Stimulated activated CD8-positive, alpha-beta memory T cell treated with anti-CD3 and anti-CD28 coated beads, Interleukin-2, amount 100 ng/mL, for 1 hour (primary cell): ENCODE measurements at places on chromosomes 12 and 14.

DNA sequence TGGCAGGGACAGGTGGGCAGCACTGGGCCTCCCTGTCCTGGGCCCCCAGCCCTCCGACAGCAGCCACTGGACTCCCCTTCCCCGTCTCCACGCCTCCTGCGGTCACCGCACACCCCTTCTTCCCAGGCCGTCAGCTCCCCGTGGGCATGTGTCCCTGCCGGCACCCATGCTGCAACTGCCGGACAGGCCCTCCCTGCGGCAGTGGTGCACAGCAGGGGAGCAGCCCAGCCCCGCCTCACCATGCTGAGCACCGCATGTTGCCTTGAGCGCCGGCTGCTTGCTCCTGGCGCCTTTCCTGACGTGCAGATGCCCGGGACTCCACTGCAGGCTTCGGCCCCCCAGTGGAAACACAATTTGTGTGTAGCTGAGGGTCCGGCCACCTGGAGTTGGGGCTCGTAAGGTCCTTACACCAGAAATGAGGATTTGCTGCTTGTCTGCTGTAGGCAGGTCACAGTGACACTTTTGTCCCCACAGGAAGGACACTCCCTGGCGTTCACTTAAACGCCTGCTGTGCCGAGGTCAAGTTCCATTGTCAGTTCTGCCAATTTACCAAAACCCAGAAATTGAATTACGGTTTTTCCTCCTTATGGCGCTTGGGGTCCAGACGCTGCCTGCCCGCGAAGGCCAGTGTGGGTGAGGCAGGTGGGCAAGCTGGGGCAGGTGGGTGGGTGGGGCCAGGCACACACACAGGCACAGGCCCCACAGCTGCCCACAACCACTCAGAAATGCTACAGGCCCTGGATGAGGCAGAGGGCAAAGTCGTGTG lies 28.2 kb upstream of the MMP17 start:
- no peak for DNase-seq

DNA sequence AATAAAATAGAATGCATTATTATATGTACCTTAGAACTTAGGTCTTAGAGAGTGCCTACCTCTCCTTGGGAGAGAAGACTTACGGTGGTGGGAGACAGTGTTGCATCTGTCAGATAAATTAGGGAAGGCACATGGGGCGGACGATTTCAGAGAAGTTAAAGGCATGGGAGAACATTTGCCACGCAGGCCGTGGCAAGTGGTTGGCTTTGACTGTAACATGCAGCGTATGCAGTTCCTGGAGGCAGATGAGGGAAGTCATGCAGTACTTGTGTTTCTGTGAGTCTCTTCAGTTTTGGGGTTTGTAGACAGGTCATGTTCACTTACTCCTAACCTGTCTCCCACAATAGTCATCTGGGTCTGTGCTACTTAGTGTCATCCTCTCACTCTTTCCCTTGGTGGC lies 43.6 kb downstream of the ETV6 start:
- no peak for DNase-seq

GRCh38 chr12:33988913-33989312 lies 33.4 kb upstream of the ALG10 start:
- DNase-seq: no peak

DNA sequence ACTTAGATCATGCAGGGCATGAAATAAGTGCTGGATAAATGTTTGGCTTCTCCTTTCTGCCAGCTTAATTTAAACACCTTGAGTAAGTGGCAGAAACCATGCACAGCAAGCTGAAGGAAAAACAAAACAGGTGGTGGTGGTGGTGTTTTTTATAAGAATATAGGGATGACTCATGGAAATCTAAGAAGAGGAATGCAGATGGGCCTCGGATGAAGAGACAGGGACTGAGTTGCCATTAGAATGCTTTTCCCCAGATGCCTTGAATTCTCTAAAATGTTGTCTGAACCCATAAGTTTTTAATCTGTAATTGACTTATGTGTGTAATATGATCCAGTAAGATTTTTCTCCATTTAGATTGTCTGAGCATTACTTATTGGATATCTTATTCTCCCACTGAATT lies 93.1 kb upstream of the ZDHHC17 start:
- DNase-seq: no peak

GRCh38 chr12:26621932-26622331 lies 211.1 kb downstream of the ITPR2 start:
- DNase-seq: no peak

- DNase-seq: no peak
Observed at GRCh38 chr14:76421662-76422061, 45.7 kb downstream of the ESRRB start.

DNA sequence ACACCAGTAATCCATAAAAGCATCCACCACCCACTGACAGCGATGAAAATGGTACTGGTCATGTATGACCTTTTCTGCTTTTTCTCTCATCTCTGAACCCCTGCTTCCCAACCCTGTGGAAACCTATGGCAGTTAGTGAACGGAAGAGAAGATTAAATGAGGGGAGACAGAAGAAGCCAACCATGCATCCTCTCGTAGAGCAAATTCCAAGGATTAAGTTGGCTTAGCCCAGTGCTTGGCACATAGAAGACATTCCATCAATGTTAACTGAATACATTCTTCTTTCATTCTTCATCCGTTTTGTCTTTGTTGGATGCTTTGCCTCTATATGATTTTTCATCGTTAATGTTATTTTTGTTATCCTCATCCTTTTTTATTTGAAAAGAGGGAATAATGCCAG lies 339.7 kb upstream of the FLRT2 start:
- DNase-seq: no peak

DNA sequence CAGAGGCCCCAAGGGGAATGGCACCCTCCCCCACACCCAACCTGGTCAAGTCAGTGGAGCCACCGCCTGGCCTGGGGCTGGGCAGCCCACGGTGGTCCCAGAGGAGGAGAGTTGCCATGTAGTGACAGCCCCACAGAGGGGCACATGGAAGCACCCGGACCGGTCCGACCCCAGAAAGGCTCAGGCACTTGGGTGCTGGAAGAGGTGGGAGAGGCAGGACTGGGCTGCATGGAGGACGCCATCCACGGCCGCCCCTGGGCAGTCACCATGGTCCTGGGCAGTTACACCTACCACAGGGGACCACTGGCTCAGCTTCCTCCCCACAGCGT lies 37.9 kb upstream of the TMEM179 start:
- DNase-seq: no peak

DNA sequence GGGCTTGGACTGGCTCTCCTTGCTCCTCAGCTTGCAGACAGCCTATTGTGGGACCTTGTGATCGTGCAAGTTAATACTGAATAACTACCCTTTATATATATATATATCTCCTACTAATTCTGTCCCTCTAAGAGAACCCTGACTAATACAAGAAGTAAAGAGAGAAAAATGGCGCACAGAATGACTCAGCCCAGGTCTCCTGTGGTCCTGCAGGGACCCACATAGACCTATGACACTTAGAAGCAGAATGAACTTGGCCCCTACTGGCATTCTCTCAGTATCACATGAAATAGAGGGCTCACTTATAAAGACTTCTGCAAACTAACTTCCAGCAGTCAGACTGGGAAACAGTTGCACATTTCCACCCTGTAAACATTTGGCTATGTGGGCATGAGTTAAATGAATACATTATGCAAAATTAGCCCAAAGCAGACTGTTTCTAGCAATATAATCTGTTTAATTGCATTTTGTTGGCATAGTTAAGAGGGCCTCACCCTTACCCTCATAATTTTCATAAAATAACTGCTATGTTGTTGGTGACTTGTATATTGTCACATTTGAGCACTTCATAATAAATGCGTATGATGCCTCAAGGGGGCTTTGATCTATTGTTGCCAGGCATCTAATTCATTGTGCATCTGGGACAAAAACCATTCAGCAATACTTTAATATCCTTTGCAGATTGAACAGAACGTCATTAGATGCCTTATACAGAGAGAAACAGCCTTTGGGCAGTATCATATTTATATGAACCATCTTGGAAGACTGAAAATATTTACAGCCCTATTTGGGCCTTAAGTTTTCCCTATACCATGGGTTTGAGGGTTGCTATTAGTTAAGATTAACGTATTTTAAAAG lies 349.7 kb upstream of the DIO2 start:
- DNase-seq: no peak

DNA sequence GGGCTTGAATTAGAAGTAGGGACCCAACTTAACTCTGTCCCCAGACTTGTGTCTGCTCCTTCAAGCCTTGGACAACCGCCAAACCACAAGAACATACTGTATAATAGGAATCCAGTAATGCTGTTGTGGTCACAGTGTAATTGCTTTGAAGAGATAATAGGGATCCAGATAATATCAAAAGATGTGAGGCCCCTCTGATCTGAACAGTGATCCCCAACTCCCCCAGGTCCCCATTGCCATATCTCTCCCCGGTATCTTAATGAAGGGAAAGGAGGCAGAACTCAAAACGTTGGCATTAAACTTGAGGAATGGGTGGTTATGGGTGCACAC lies 8.5 kb upstream of the PLEKHH1 start:
- DNase-seq: no peak

DNA sequence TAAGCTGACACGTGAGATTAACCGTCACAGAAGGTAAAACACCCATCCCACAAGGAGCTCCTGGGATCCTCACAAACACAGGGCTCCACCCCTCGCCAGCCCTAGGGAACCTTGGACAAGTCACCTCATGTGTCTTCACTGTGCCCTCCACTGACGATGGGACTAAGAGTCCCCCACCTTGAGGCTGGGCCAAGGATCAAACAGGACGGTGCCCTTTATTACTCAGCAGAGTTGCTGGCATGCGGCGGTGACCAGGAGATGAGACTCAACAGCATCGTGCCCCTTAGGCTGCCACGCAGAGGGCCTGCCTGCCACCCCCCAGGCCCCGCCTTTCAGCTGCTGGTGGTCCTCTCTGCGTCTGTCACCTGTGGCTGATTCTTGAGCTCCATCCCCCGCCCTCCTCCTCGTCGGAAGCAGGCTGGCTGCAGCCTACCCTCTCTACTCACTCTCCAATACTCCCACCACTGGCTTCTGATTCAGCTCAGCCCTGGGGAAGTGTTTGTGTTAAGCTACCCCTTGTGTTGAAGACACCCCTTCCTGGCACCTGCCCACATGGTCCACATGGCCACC lies 105.2 kb downstream of the DICER1 start:
- DNase-seq: no peak

GRCh38 chr12:120972870-120973543 lies 5.3 kb upstream of the HNF1A start:
- DNase-seq: no peak

- no peak for DNase-seq
Observed at GRCh38 chr14:70073924-70074566, 114.7 kb downstream of the SLC8A3 start.

DNA sequence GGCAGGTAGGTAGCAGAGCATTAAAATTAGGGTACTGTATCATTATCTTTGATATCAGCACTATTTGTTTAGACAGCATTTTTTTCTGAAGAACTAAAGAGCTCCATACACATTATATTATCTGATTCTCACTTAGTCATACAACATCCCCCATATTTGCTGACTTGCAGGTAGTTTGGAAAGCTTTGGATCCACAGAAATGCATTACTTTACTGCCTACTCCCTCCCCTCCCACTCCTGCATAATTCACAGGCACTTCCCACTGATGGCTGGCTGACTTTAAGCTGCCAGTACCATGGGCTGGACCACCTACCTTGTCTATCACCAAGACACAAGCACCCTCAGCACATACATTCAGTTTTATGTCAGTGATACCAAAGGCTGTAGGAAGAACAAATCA lies 110.4 kb downstream of the SLC8A3 start:
- no peak for DNase-seq

DNA sequence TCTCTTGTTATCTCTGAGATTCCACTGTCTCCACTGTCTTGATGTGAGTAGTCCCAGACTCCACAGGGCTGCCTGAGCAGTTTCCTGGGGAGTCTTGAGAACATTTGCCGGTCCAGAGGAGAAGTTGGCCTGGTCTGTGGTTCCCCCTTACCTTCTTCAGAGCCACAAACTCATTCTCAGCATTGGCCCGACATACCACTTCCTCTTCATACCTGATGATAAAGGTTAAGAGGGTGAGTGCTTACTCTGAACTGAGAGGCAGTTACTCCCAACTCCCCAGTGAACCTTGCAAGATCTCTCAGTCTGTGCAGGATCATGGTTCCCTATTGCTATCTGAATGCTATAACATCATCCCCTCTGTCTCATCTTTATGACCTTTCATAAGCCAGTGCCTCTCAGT lies 2.6 kb downstream of the KRT84 start:
- no peak for DNase-seq

DNA sequence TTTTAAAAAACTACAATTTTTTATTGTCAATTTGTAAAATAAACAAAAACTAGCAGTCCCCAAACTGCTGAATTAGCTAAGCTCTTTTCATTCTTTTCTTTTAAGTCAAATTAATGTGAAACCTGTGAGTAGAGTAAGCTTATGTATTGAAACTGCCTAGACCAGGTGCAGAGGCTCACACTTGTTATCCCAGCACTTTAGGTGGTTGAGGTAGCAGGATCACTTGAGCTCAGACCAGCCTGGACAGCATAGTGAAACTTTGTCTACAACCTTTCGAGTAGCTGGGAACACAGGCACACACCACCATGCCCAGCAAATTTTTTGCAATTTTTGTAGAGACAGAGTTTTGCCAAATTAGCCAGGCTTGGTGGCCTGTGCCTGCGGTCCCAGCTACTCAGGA lies 26.4 kb downstream of the SCFD1 start:
- DNase-seq: no peak

GRCh38 chr12:62714181-62714773 lies 220.7 kb downstream of the PPM1H start:
- DNase-seq: no peak

- no peak for DNase-seq
Observed at GRCh38 chr12:54036620-54037359, 3.9 kb downstream of the HOXC5 start.

DNA sequence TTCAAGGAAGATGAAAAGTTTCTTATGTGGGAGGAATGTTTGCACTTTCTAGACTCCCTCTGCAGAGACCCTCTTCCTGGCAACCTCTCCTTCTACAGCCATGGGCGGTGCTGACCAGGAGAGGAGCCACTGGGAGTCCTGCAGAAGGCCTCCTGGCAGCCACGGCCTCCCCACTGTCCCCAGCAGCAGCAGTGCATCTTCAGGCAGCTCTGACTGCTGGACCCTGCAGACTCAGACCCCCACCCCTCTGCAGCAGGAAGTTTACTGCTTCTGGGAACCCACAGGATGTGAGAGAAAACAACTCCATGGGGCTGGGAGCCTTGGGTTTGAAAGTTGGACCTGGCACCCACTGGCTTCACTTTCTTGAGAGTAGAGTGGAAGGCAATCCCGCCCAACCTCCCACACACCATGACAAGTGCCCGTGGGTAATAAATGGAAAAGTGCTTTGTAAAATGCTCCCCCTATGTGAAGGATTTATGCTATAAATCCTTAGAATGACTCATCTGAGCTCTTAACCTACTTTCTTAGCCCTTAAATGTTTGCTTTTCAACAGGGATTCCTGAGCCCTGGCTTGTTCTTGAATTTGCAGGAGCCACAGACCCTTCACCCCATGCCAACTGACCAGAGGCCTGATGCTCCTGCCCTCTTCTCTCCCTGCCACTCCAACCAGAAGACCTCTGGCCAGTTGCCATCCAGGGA lies 37.5 kb upstream of the DDX11 start:
- DNase-seq: no peak

DNA sequence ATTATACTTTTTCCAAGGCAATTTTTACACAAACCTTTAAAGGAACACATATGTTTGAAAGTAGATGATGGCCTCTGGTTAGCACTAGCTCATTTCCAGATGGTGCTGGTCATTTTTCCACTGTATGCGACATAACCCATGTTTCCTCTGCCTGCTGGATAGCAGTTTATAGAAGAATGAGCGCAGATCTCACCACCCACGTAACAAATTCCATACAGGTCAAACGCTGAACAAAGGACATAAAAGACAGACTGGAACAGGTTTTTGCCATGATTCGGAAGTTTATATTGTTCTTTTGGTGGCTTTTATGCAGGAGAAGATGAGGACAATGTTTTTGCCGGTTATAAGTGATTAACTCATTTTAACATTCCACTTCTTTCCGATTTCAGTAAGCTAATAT lies 30.7 kb downstream of the PPP1R36 start:
- no peak for DNase-seq
